ENCODE measurements at places on chromosomes 4 and X. TPM values are rescaled to one million over a fixed set of nuclear protein-coding genes. Genes with fewer than 3 reads are reported as not detected.

GLRA2 gene
- 0.38 TPM for total RNA-seq

TEX13C gene
- not detected for total RNA-seq

CASK gene
- total RNA-seq = 123 TPM

RASGEF1B gene
- 8.3 TPM for total RNA-seq

ANOS1 gene
- total RNA-seq = 14.3 TPM

KDR gene
- 5.9 TPM for total RNA-seq

RBBP7 gene
- 202 TPM for total RNA-seq

FAM9B gene
- total RNA-seq = not detected

DDX53 gene
- total RNA-seq = not detected

PROM1 gene
- total RNA-seq = 12.9 TPM

CTAG1B gene
- not detected for total RNA-seq

CACNA1F gene
- total RNA-seq = 0.48 TPM

MAGEA3 gene
- total RNA-seq = not detected

DDIT4L gene
- total RNA-seq = 5.7 TPM
